ENCODE measurements at places on chromosomes 16 and 17.

DNA sequence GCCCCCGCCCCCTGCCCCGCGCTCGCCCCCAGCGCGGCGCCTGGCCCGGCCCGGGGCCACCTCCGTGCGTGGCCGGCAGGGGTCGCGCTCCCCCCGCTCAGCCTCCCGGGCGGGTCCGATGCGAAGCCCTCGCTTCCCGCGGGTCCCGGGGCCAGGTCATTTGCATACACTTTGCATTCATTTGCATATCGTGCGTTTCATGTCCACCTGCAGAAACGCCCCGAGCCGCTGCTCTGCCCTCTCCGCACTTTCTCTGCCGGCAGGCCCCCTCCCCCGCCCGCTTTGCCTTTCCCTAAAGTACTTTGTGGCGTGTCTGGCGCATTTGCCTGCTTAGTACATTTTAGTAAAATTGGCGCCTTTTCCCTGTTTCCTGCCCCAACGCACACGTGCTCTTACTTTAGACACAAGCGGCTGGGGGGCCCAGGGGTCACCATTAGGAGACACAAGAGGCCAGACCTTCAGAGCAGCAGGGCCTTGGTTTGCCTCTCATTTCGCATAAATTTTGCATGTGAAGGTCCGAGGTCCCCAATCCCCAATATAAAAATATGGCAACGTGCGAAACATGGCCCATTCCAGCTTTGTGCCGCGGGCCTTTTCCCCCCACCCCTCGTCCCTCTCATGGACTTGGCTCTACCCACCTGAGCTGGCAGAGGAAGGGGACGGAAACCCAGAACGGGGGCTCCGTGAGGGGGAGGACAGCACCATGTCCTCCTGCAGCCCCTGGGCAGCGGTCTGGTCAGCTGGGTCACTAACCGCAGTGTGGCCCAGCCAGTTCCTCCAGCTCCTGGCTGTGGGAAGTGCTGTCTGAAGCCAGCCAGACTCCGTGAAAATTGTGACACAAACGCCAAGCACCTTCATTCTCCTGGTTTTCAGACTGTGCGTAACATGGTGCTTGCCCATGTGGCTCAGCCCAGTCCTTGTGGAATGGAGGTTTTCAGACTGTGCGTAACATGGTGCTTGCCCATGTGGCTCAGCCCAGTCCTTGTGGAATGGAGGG lies 34.8 kb downstream of the CBFA2T3 start:
- H3K4me3 ChIP-seq, result no peak overlapping the region
- no peak overlapping the region for H3K27ac ChIP-seq
- H3K27me3 ChIP-seq, result peaks cover 62% of the 10 kb centered on the region
- H3K4me1 ChIP-seq, result no peaks in the 10 kb centered on the region
- DNase-seq, result peak; percentile 50

DNA sequence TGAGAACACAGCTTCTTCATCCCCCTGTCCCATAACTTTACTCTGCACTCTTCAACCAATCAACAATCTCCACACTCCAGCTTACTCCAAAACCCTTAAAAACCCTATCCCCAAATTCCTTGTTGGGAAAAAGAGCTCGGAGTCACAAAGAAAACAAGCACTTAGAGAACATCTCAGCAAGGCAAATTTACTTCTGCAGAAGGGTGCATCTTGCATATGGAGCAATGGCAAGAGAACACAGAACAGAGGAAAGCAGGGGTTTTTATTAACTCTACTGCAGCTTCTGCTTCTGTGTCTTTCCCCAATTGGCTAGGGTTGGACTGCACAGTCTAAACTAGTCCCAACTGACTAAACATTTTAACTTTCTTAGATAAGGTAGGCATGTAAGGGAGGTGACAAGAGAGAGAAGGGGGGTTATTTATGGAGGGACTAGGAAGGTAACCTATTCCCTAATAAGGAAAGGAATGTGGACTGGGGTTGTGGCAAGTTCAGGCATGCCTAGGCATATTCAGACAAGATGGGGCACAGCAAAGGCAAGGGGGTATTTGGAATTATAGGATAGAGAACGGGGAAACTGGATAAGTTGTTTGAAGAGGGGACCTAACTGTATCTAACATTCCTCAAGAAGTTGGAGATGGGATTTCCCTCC lies 125.5 kb downstream of the CACNG3 start:
- no peak overlapping the region for H3K4me3 ChIP-seq
- no peak for DNase-seq
- no peaks in the 10 kb centered on the region for H3K27me3 ChIP-seq
- no peaks in the 10 kb centered on the region for H3K4me1 ChIP-seq
- no peak overlapping the region for H3K27ac ChIP-seq

- peaks cover 13% of the 10 kb centered on the region for H3K4me1 ChIP-seq
- no peak overlapping the region for H3K27ac ChIP-seq
- no peak for DNase-seq
- no peaks in the 10 kb centered on the region for H3K27me3 ChIP-seq
Measured at GRCh38 chr17:17231621-17232302, 5.2 kb downstream of the FLCN start.

GRCh38 chr16:66568355-66568754 lies 2.1 kb downstream of the CMTM1 start:
- no peak overlapping the region for H3K4me3 ChIP-seq
- H3K4me1 ChIP-seq, result peaks cover 24% of the 10 kb centered on the region
- H3K27me3 ChIP-seq, result no peaks in the 10 kb centered on the region
- peak; percentile 30 for DNase-seq

GRCh38 chr17:19494961-19495806 lies 38.5 kb upstream of the SLC47A1 start:
- no peaks in the 10 kb centered on the region for H3K27me3 ChIP-seq
- no peak overlapping the region for H3K4me3 ChIP-seq
- DNase-seq, result no peak
- H3K36me3 ChIP-seq, result no peaks in the 10 kb centered on the region
- no peak overlapping the region for H3K27ac ChIP-seq
- H3K4me1 ChIP-seq, result no peaks in the 10 kb centered on the region

DNA sequence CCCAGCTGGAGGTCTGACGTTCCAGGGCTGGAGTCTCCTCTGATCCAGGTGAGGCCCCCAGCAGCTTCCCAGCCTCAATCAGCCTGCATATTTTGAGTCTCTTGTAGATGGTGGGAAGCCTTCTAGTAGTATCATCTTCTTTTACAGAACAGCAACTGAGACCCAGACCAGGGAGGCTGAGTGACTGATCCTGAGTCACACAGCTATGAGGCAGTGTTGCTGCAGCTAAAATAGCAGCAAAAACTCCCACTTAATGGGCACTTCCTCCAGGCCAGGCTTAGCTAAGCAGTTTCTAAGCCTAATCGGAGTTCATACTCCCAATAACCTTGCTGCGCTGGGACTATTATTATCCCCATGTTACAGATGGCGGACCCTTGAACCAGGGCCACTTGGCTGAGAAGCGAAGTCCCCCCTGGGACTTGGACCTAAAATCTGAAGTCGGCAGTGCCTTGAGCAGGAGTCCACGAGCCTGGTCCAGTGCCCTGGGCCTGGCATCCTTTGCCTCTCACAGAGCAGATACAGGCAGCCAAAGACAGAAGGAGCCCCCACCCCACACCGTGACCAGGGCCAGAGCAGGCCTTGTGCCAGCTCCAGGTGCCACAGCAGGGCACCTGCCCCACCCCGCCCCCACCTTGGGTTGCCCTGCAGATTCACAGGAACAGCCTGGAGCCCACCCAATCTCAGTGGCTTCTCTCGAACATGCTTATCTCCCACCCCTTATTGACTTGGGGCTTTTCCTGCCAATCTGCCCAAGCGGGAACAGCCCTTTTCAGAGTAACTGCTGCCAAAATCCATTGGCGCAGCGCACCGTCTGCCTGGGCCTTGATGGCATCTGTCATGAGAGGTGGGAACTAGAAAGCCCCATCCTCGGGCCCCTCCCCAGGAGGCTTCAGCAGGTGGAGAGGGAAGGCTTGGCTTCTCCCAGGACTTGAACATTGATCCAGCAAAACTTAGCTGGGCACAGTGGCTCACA lies 65.1 kb downstream of the SOCS1 start:
- no peaks in the 10 kb centered on the region for H3K36me3 ChIP-seq
- peak; percentile 79 for DNase-seq
- no peak overlapping the region for H3K27ac ChIP-seq
- no peaks in the 10 kb centered on the region for H3K27me3 ChIP-seq
- H3K4me1 ChIP-seq, result peaks cover 7% of the 10 kb centered on the region

DNA sequence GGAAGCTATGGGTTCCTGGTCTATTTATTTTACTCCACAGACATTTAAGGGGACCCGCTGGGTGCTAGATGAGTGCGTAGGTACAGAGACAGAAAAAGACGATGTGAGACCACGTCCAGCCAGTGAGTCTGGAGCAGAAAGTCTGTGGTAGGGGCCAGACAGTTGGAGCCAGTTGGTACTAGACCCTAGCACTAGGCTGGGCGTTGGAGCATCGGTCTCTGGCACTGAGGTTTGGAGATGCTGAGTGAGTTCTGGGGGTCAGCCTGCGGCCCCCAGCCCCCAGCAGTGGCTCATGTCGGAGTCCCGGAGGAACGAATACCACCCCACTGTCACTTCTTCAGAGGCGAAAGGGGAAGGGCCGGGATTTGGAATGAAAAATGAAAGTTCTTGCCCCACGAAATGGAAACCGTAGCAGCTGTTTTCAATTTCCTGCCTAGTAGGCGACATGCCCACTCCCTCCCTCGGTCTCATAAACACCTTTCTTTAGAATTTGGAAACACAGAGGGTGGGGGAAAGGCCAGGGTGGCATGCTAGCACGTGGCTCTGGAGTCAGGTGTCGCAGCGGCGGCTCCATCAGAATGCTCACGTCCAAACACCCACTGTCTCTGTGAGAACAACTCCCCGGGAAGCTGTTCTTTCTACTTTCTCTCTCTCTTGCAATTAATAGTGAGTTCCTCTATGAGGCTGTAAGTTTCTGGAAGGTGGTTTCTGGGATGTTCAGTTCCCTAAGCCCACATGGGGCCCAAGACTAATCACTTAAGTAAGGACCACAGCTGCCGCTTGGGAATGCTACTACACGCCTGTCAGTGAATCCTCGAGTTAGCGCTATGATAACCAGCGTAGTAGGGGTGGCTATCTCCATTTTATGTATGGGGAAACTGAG lies 96.8 kb downstream of the IRF8 start:
- no peak for DNase-seq
- no peaks in the 10 kb centered on the region for H3K36me3 ChIP-seq
- H3K4me3 ChIP-seq, result no peak overlapping the region
- H3K4me1 ChIP-seq, result no peaks in the 10 kb centered on the region
- H3K27me3 ChIP-seq, result peaks cover 75% of the 10 kb centered on the region

DNA sequence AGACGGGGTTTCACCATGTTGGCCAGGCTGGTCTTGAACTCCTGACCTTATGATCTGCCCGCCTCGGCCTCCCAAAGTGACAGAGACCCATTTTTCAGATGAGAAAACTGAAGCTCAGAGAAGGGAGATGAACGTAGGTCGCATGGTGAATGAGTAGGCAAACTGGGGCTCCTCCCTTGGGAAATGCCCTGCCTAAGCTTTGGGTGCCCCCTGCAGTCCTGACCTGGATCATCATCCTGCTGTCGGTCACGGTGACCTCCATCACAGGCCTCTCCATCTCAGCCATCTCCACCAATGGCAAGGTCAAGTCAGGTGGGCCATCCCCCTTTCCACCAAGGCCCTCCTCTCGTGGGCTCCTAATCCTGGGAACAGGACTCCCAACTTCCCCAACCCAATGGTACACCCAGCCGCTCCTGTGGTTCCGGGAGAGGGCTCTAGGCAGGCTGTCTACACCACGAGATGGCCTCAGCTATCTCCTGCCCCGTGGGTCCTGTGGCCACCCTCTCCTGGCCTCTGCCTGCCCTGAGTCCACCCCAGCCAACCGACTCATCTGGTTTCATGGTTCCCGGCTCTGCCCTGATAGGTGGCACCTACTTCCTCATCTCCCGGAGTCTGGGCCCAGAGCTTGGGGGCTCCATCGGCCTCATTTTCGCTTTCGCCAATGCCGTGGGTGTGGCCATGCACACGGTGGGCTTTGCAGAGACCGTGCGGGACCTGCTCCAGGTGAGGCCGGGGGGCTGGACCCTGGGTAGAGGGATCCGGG lies 4.7 kb downstream of the SLC12A3 start:
- no peak overlapping the region for H3K27ac ChIP-seq
- H3K36me3 ChIP-seq, result no peaks in the 10 kb centered on the region
- H3K4me3 ChIP-seq, result no peak overlapping the region
- DNase-seq, result peak; percentile 48
- H3K27me3 ChIP-seq, result no peaks in the 10 kb centered on the region

GRCh38 chr17:77676237-77676661 lies 282.3 kb upstream of the TNRC6C start:
- no peaks in the 10 kb centered on the region for H3K4me1 ChIP-seq
- H3K4me3 ChIP-seq, result no peak overlapping the region
- H3K27ac ChIP-seq, result no peak overlapping the region
- no peaks in the 10 kb centered on the region for H3K36me3 ChIP-seq
- peaks cover 42% of the 10 kb centered on the region for H3K27me3 ChIP-seq
- DNase-seq, result no peak

- H3K36me3 ChIP-seq, result no peaks in the 10 kb centered on the region
- H3K4me3 ChIP-seq, result no peak overlapping the region
- H3K27ac ChIP-seq, result no peak overlapping the region
- peaks cover 12% of the 10 kb centered on the region for H3K4me1 ChIP-seq
- DNase-seq, result no peak
Measured at GRCh38 chr17:29583324-29584248, 5.9 kb downstream of the GIT1 start.

- H3K4me1 ChIP-seq, result no peaks in the 10 kb centered on the region
- H3K4me3 ChIP-seq, result no peak overlapping the region
- 0 out of 2 replicates have a peak, but pooled peaks cover 6% of the 10 kb centered on the region for H3K27me3 ChIP-seq
- no peak overlapping the region for H3K27ac ChIP-seq
- DNase-seq, result no peak
- no peaks in the 10 kb centered on the region for H3K36me3 ChIP-seq
Measured at GRCh38 chr16:70611224-70611598, 35.1 kb upstream of the IL34 start.

DNA sequence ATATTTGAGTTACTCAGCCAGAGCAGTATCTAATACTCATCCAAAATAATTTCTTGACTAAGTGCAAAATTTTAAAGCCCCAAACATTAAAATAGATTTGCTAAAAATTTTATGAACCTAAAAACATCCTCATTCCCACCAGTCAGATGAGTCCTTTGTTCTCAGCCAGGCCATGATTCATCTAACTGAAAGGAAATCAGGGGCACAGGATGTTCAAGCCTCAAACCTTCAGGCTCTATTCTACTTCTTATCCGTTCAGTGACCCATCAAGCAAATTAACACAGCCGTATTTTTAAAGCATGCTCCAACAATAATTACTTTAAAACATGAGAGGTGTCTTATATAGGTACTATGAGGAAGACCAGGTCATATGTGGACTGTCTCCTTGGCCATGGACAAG lies 176.5 kb upstream of the MON1B start:
- no peaks in the 10 kb centered on the region for H3K4me1 ChIP-seq
- no peak overlapping the region for H3K27ac ChIP-seq
- H3K4me3 ChIP-seq, result no peak overlapping the region
- DNase-seq, result no peak
